ENCODE measurements at places on chromosomes 1 and 21. TPM values are rescaled to one million over a fixed set of nuclear protein-coding genes. Genes with fewer than 3 reads are reported as not detected.

KCNQ4 gene
- 0.10 TPM for total RNA-seq

PIGM gene
- 2.3 TPM for total RNA-seq

SMCP gene
- total RNA-seq: not detected

GABPA gene
- total RNA-seq: 23.5 TPM

PLXNA2 gene
- total RNA-seq: 6.0 TPM

KIF26B gene
- total RNA-seq: 5.9 TPM

OR10J1 gene
- total RNA-seq: not detected

SPATA45 gene
- not detected for total RNA-seq

All from cardiac ventricle fibroblast (primary cell).